Mesenteric fat pad (tissue), 1 donor: ENCODE measurements at places on chromosomes 6 and 20. TPM values are rescaled to one million over a fixed set of nuclear protein-coding genes. Genes with fewer than 3 reads are reported as not detected.

Gene FAM83C
- total RNA-seq = not detected

Gene GNRH2
- not detected for total RNA-seq

Gene EPPIN
- total RNA-seq = not detected

Gene FRS3
- total RNA-seq = 3.4 TPM

Gene ATP6V1G2
- total RNA-seq = 1.1 TPM

Gene TNNC2
- 0.74 TPM for total RNA-seq

Gene SLC13A3
- total RNA-seq = 1.5 TPM

Gene RNF144B
- total RNA-seq = 41.6 TPM

Gene PACRG
- total RNA-seq = not detected

Gene PRR18
- 1.0 TPM for total RNA-seq

Gene MATN4
- total RNA-seq = not detected

Gene CD24
- 2.1 TPM for total RNA-seq

Gene XKR7
- not detected for total RNA-seq

Gene NMBR
- not detected for total RNA-seq

Gene SPDEF
- 0.16 TPM for total RNA-seq

DNA sequence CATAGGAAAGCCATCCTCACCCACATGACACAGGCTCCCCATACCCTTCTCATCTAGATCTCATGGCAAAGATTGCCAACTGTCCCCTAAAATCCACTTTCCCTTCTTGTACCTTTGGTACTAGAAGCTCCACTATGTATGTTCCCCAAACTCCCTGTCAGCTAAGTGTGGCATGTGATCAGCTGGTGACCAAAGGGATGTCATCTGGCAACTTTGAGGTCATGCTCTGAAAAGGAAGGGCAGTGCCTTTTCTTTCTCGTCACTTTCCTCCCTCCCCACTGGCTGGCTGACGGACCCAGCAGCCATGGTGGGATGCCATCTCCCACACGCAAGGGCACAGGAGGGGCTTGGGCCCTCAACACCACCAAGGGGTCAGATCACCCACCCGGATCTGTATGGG, 23.8 kb upstream of the TAF8 start:
- DNase-seq = no peak

- DNase-seq = no peak
Measured at GRCh38 chr20:23520185-23520584, 29.3 kb downstream of the CST8 start.

DNA sequence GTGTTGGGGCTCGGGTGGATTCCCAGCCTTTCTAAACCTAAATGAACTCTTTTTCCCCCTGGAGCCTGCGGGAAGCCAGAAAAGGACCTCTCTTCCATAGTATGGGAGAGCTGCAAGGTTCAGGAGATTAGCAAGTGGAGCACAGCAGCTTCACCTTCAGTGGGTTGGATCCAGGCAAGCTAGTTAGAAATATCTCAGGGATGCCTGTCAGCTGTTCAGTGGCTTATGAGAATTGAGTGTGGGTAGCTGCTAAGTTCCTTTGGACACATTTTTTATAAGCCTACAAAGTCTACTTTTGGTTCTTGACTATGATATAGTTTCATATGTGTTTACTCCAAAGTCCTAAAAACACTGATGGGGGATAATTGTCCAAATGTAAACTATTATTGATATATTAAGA, 642.1 kb downstream of the EPM2A start:
- DNase-seq = no peak

DNA sequence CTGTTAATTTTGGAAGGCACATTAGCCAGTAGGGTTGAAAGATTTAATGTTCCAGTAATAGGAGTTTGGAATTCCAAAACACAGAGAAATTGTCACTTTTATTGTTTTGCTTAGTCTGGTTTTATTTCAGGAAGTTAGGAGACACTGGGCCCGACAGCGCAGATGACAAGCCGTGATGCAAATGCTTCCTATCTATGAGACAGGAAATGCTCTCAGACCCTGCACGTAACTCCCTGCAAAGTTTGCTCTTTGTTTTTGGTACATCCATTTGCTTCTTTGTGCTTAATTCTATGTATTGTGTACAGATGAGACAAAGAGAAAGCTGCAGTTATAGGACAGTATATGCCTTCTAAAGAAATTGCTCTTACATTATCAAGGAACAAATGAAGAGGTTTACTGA, 201.6 kb upstream of the SGK1 start:
- no peak for DNase-seq

GRCh38 chr6:15400572-15401004, 154.7 kb downstream of the JARID2 start:
- DNase-seq = no peak

GRCh38 chr6:13437218-13437996, 50.0 kb downstream of the GFOD1 start:
- DNase-seq = no peak

DNA sequence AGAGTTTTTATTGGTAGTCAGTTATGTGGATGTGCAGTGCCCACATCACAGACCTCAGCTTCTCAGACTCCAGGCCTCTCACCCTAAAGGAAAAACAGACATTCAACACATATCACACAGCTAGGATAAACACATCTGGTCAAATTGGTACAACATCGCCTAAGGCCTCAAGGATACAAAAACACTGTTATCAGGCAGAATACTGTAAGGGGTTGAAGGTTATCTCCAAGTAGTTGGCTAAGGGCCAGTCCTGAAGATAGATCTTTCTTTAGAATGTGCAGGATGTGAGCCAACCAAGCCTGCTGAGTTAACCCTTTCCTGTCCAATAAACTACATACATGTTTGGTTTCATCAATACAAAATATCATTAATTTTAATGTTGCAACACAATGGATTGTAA, 308.4 kb upstream of the GJE1 start:
- DNase-seq = no peak

GRCh38 chr20:59688999-59689398, 84.7 kb downstream of the PHACTR3 start:
- DNase-seq = no peak

- DNase-seq = no peak
Measured at GRCh38 chr6:144690133-144690532, 405.0 kb downstream of the UTRN start.

DNA sequence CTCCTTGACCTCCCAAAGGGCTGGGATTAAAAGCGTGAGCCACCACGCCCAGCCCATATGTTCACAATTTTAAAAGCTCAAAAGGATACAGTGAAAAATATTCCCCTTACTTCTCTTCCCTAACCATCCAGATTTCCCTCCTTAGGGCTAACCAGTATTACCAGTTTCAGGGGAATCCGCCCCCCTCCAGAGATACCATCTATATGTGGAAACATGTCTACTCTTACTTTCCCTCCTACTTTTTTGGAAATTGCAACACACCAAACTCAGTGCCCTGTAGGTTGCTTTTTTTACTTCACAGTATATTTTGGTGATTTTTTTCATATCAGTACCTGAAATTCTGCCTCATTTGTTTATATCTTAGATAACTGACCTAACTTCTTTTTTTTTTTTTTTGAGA, 6.9 kb upstream of the RPL10A start:
- no peak for DNase-seq

GRCh38 chr6:153084393-153084792, 46.7 kb downstream of the RGS17 start:
- no peak for DNase-seq

DNA sequence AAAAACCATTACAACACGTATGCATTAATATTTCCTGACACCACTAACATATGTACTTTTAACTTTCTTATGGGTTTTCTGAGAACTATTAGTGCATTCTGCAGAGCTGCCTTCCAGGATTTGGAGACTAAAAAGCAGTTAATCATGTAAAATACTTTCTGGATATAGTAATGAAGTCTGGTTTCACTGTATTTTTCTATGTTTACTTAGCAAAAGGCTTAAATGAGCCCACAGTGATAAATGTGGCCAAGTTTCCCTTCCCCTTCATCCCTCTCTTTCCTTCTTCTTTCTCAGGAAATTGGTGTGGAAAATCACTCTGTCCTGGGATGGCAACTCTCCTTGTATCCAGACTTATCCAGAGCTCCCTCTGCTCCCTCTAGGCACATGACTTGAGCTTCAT, 29.7 kb upstream of the ENPP1 start:
- no peak for DNase-seq

GRCh38 chr6:55174211-55175026, at the start of gene HCRTR2:
Gene HCRTR2 (plus strand): TSS chr6:55174515. CDS start chr6:55174588, 73 bp downstream.
- no peak for DNase-seq

DNA sequence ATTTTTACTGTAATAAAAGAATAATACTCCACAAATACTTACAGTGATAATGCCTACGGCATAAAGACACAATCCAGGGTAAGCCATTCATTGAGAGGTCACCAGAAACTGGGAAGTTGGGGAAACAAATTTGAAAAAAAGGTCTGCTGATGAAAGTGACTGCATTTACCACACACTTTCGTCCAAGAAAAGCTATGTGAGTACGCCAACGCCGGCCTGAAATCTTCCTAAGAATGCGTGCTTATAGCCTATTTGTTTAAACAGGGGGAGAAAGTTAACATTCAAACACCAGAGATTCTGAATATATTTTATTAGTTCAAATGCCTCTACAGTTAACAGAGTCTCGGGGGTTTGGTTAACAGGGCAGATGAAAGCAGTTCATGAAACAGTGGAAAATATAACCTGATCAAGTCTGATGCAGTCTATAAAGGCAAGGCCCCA, 657 bp upstream of the LTV1 start:
- no peak for DNase-seq

DNA sequence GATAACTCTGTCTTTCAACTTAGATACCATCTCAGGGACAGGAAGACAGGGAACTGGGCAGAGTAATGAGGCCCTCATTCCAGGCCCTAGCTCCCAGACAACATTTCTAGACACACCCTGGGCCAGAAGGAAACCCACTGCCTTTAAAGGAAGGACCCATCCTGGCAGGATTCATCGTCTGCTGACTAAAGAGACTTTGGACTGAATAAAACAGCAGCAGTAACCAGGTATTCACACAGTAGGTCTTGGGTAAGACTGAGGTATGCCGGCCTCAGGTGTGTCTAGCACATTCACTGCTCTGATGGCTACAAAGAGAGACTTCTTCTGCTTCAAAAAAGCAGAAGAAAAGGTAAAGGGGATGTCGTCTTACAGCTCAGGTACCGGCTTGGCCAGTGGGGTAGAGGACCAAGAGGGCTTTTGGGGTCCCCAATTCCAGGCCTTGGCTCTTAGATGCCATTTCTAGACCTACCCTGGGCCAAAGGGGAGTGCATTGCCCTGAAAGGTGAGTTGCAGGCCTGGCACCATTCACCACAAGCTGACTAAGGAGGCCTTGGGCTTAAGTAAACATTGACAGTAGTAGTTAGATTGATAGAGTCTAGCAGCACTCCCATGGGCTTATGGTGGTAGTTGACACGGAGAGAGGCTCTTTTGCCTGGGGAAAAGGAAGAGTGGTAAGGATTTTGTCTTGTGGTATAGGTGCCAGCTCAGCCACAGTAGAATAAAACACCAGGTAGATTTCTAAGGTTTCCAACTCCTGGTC, 13.4 kb downstream of the SNX14 start:
- no peak for DNase-seq

GRCh38 chr20:20368418-20369249, 730 bp downstream of the INSM1 start:
- no peak for DNase-seq

DNA sequence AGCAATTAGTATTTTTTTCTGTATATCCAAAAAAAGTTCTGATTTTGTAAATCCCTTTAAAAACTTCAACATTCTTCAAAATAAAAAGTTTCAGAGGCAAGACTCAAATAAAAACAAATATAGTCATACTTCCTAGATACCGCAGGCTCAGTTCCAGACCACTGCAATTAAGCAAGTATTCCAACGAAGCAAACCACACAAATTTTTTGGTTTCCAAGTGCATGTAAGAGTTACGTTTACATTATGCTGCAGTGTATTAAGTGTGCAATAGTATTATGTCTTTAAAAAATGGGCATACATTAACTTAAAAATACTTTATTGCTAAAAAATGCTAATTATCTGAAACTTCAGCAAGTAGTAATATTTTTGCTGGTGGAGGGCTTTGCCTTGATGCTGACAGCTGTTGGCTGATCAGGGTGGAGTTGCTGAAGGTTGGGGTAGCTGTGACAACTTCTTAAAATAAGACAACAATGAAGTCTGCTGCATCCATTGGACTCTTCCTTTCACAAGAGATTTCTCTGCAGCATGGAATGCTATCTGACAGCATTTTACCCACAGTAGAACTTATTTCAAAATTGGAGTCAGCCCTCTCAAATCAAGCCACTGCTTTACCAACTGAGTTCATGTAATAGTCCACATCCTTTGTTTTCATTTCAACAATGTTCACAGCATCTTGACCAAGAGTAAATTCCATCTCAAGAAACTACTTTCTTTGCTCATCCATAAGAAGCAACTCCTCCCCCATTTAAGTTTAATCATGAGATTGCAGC, 46.0 kb downstream of the PHIP start:
- no peak for DNase-seq

DNA sequence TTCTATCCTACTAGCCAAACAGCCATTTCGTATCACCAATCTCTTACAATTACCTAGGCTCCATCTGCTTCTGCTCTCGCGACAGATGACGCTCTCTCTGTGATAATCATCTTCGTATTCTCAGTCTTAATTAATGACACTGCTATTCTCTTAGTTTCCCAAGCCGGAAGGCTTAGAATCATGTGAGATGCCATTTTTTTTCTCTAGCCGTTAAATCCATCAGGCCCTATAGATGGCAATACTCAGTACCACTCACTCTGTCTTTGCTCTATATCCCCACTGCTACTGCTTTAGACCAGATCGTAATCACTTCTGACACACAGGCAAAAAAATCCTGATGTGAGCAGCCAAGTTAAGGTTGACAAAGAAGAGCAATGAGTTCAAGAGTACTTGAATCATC, 2.1 kb upstream of the THEMIS start:
- no peak for DNase-seq

- no peak for DNase-seq
Measured at GRCh38 chr6:37125774-37126492, 44.0 kb upstream of the PIM1 start.

DNA sequence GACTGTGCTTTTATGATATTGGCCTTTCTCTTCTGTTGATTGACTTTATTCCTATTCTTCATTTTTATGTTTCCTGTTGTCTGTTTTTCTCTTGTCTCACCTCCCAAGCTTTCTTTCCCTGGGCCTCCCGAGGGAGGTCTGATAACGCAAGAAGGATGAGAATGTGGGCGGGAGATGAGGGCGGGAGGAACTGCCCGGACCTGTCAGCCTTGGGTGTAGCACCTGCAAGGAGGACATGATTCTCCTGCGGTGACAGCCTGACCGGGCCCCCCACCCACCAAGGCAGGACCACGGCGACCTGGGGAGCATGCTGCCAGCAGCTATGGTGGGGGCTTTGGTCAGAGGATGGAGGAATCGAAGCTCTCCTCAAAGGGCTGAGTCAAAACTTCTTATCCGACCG, 86.9 kb downstream of the PLEKHG1 start:
- DNase-seq = no peak

- DNase-seq = no peak
Measured at GRCh38 chr20:7291946-7292345, 524.5 kb downstream of the BMP2 start.
